ENCODE measurements at places on chromosomes 6 and 20.

- no peak for DNase-seq
Measured at GRCh38 chr6:36570264-36570663, 23.0 kb upstream of the STK38 start.

DNA sequence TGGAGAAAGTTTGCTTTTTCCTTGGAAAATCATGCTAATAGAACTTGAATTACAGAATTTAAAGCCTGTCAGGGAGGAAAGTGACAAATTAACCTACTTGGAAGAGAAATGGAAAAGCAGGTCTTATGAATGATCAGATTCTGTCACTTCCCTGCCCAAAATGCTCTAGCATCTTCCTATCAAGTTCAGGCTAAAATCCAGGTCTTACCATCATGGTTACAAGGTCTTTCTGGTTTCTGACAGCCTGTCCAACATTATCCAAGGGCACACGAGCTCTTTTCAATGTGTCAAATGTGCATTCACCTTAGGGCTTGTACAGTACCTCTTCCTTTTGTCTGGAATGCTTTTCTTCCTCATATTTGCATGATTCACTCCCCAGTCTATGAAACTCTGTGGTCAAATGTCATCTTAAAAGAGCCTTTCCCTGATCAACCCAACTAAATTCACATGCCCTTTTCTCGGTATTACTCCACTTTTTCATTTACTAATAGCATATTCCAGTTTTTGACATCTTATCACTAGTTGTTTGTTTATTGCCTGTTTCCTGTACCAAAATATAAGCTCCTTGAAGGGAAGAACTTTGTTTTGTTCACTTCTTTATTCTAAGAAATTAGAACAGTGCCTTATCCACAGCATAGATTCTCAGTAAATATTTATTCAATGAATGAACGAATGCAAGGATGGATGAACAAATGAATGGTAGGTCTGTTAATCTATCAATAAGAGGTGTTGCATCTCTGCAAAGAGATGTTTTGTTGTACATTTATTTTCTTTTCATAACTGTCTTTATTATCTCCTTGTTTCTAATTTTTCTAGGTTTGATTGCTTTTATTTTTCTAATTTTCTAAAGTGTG lies 139.5 kb downstream of the BCAS1 start:
- DNase-seq = no peak

DNA sequence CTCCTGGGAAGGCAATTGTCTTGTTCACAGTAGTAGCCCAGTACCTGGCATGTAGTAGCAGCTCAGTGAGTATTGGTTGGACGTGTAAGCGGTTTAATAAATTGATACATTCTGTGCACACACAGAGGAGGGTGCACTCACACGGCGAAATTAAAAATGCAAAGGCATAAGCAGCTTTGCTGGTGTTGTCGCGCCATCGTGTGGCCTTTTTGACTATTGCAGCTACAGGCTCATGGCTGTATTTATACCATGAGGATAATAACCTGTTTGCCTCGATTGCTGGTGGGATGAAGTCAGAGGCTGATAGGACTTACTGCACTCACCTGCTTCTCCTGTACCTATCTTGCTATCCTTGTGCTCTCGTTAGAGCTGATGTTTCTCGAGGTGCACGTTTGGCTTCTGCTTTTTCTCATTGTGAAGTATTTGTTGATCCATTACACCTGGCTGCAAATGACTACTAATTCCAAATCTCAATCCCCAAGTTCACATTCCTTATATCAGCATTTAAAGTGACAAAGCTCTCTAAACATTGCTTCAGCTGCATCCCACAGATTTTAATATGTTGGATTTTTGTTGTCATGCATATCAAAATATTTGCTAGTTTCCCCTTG lies 61.5 kb downstream of the TBXT start:
- DNase-seq = no peak

DNA sequence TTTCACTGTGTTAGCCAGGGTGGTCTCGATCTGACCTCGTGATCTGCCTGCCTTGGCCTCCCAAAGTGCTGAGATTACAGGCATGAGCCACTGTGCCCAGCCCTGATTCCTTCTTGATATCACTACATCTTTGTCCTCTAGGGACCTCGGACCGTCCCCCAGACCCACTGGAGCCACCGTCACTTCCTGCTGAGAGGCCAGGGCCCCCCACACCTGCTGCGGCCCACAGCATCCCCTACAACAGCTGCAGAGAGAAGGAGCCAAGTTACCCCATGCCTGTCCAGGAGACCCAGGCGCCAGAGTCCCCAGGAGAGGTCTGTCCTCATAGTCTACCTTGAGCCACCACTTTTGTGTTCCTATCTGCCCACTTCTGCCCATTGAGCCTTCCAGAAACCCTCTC lies 14.6 kb downstream of the MAVS start:
- DNase-seq = no peak

DNA sequence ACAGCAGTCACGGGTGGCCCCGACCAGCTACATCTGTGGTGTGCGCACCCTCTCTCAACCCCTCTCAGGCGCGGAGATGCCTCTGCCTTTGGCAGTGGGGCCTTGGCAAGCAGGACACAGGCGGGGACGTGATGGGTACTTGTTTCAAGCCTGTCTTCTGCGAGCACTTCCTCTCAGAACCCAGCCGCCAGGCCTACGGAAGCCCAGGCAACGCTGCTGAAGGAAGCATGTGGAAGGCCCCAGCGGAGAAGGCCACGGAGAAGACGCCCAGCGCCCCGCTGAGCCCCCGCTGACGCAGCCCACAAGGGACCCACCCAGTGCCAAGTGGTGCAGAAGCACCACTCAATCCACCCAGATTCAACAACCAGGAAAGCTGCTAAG lies 13.0 kb downstream of the SERPINB6 start:
- DNase-seq = no peak

GRCh38 chr6:3045369-3045768 lies 22.9 kb upstream of the RIPK1 start:
- no peak for DNase-seq

DNA sequence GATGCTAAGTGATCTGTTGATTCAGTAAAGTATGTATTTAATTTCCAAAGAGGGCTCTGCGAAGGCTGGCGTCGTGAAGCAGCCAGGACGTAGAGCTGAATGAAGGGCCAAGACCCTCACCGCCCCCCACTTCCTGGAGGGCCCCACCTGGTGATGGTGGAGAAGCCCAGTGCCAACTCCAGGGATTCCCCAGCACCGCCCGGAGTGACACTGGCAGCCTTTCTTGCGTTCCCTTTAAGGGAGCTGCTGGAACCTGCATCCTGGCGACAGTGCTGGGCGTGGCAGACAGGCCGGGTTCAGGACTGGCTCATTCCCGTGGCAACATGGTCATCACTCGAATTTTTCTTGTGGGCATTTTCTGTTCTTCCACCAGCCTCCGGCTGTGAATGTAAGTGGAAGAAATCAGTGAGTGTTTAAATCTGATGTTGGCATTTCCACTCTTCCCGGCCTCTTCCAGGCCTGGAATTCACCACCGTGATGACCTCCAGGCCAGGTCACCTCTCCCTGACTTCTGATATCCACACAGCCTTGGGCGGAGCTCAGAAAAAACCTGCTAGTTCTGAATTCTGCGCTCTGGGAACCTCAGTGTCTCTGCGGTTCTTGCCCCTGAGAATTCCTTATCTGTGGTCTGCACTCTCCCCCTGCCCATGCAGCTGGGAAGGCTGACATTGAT lies 57.4 kb upstream of the DACT2 start:
- DNase-seq = no peak

DNA sequence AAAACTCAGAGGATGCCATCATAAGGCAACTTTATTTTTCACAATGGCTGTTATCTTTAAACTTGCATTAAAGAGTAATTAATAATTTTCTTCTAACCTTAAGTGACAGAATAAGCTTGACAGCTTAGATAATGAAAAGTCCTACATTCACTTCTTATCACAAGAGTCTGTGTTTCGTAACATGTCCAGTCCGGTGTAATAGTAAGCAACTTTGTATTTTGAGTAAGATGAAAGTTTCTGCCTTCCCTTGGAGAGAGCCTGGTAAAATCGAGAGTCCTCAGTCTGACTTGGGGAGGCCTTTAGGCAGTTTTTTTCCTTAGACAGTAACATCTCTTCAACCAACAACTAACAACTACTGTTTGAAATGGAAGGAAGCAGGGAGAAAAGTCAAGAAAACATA lies 195.6 kb downstream of the GRM1 start:
- no peak for DNase-seq

DNA sequence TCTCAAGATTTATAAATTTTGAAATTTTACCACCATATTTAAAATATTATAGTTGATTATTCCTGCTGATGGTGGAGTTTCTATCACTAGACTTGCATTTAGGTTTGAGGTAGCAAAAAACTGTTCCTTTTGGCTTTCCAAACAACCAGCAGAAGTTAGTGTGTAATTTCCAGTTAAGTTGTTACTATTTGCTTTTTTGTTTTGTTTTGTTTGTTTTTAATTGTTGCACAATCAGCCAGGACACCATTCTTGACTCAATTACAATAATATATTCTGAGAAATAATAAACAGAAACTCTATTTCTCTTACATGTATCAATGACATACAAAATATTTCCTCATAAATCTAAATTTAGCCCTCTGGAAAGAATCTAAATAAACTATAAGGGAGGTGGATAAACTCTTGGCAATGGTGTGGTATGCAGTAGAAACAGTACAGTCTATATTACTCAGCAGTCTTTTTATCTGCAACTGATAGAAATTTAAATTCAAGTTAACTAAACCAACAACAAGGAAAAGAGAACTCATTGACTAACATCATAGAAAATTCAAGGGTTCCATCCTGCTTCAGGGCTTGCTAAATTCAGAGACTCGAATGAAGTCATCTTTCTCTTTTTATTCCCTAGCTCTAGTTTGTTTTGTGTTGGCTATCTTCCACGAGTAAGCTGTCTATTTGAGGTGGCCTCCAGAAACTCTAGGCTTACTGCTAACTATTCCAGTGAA lies 19.4 kb upstream of the COL19A1 start:
- DNase-seq = no peak

GRCh38 chr20:45470262-45470931 lies 844 bp downstream of the WFDC2 start:
- DNase-seq = peak; percentile 21

GRCh38 chr6:101878554-101879276 lies 485.2 kb downstream of the GRIK2 start:
- DNase-seq = no peak

- DNase-seq = no peak
Measured at GRCh38 chr6:128478230-128479047, 42.0 kb downstream of the PTPRK start.

GRCh38 chr6:108736832-108737231 lies 111.4 kb upstream of the ARMC2 start:
- DNase-seq = no peak

DNA sequence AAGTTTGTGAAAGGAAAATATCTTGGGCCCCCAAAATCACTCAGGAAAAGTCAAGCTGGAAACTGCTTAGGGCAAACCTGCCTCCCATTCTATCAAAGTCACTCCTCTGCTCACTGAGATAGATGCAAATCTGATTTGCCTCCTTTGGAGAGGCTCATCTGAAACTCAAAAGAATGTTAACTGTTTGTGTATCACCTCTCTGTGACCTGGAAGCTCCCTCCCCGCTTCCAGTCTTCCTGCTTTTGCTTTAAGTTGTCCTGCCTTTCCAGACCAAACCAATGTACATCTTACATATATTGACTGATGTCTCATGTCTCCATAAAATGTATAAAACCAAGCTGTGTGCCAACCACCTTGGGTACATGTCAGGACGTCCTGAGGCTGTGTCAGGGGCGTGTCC lies 331.4 kb upstream of the QKI start:
- no peak for DNase-seq

DNA sequence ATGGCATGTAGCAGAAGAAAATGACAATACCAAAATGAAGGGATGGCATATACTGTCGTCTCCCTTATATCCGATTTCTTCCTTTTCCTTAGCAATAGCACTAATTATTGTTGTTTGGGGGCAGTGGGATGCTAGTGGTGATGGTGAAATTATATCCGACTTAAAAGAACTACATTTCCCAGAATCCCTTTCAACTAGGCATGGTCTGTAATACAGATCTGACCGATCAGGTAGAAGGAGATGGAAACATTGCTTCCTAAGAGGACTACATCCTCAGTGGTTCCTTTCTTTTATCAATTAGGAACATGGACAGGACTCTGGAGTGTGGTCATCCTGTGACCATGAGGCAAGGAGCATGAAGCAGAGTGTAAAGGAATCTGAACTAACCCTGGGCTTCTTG lies 532.6 kb downstream of the CBLN4 start:
- DNase-seq = no peak

- no peak for DNase-seq
Measured at GRCh38 chr6:41039060-41039998, at the start of gene UNC5CL. Gene UNC5CL (minus strand): TSS chr6:41039221. CDS start chr6:41035074, 4,147 bp downstream.

GRCh38 chr6:16314296-16314695 lies 75.9 kb downstream of the GMPR start:
- no peak for DNase-seq

- DNase-seq = no peak
Measured at GRCh38 chr20:38228436-38228835, 32.1 kb downstream of the KIAA1755 start.

- DNase-seq = peak; percentile 41
Measured at GRCh38 chr6:7188492-7188891, 80.7 kb downstream of the RREB1 start.

GRCh38 chr6:6721606-6722005 lies 133.1 kb downstream of the LY86 start:
- DNase-seq = no peak

DNA sequence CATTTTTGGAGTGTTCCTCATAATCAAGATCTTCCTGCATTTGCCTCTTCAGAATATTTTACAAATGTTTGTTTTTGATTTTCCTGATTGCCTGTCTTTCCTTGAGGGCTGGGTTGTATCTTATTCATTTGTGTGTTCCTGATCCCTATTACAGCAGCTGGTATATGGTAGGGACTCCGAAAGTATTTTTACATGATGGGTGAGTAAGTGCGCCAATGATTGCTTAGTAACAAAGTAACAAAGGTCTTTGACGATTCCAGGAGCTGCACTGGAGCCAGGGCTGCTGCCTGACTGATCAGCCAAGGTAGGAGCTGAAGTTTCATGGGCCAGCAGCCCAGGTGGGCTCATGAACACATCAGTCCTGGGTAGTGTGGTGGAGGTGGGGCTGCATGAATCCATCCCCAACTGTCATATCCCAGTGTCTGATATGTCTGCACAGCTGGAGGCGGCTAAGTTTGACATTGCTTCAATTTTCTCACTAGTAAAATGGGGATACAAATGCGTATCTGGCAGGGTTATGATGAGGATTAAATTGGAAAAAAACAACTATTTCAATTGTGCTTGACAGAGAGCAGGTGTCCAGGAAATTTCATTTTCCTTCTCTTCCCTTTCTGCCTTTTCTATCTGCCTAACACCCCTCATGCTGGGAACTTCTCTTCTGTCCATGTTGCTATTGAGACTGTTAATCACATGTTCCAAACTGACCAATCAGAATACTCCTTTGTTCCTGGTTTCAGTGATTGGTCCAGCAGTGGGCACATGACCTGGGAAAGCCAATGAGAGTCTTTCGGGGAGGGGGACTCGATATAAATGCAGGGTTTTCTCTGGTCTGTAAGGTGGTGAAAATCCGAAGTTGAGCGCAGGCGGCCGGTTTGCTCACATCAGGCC lies 90.7 kb downstream of the CDH26 start:
- DNase-seq = no peak
